Activated naive CD4-positive, alpha-beta T cell treated with anti-CD3 and anti-CD28 coated beads, Interleukin-2, amount 50 U/mL, for 72 hours (primary cell): ENCODE measurements at places on chromosomes 12 and 14. TPM values are rescaled to one million over a fixed set of nuclear protein-coding genes. Genes with fewer than 3 reads are reported as not detected.

The HOXC4 gene
- total RNA-seq: not detected

DNA sequence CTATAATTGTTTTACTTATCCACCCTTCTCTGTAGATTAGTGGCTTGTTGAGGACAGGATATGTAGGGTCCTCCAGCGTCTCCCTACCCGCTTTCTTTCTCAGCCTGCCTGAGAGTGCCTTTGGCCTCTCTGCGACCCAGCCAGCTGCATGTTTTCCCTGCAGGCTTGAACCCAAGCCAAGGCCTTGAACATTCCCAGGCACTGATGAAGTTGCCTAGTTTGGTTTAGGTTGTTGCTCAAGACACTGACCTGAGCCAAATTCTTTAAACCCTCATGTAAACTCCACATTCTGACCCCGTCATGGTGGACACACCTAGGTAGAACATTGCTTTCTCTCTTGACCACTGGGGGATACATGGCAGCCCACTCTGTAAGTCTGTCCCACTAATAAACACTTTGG is 33.4 kb upstream of the TXNRD1 start:
- DNase-seq: no peak

DNA sequence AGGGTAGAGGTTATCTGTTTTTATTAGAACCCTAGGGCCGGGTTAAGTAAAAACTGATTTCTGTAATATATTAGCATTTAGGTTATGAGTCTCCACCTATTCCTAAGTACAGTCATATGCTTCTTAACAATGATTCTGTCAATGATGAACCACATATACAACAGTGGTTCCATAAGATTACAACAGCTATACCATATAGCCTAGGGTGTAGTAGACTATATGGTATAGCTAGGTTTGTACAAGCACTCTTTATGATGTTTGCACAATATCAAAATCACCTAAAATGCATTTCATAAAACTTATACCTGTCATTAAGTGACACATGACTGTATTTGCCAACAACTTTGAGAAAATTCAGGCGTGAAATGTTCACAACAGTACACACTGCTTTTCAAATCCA is 110.6 kb downstream of the RPL10L start:
- DNase-seq: no peak

GRCh38 chr12:23423796-23424195 is 525.7 kb downstream of the SOX5 start:
- DNase-seq: no peak

- DNase-seq: no peak
Observed at GRCh38 chr14:71533390-71533789, 398.8 kb upstream of the RGS6 start.

DNA sequence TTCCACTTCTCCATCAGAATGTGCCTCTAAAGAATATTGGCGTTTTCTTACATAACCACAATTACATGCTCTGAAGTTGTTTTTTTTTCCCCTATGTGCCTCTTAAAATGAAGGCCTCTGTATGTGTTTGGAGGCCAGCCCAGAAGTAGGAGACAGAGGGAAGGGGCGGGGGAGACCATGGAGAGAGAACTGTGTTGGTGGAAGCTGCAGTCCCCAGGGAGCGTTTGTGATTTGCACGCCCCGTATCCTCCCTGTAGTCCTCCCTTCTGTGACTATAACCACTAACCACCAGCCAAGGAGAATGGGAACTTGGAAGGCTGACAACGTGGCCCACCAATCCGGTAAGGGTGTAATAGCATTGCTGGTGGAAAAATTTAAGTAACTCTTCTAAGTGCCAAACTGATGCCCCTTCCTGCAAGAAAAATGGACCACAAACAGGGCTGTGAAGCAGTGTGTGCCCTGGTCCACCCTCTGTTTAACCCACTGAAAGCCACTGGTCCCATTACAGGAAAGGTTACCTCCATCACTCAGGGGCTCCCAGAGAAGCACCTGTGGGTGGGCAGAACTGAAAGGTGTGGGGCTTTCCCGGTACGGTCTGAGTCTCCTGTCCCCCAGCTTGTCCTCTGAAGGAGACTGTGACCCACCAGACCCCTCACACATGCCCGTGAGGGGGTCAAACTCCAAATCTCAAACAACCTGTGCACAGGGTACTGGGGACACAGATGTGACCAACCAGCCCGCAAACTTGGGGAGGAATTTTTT is 36.8 kb downstream of the CCDC88C start:
- no peak for DNase-seq

The RNASE4 gene
- total RNA-seq: 0.60 TPM

The TOMM20L gene
- not detected for total RNA-seq

The DBX2 gene
- total RNA-seq: not detected

- DNase-seq: no peak
Observed at GRCh38 chr14:68986926-68987652, 8.0 kb upstream of the ACTN1 start.

The BATF gene
- 93.6 TPM for total RNA-seq

The EXOC3L4 gene
- not detected for total RNA-seq

GRCh38 chr12:43106355-43106754 is 445.6 kb downstream of the ADAMTS20 start:
- DNase-seq: no peak

DNA sequence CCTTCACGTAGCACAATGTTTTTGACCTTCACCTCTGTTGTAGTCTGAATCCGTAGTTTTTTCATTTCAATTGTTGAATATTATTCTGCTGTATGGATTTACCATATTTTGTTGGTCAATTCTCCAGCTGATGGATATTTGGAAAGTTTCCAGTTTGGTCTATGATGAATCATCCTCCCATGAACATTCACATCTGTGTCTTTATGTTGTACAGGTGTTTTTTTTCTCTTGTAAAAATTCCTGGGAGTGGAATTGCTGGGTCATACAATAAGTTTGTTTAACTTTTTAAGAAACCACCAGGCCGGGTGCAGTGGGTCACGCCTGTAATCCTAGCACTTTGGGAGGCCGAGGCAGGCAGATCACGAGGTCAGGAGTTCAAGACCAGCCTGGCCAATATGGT is 36.7 kb upstream of the GNG2 start:
- DNase-seq: no peak

- DNase-seq: no peak
Observed at GRCh38 chr14:50602035-50602434, 42.1 kb downstream of the ATL1 start.

The LRRC74A gene
- total RNA-seq: not detected

DNA sequence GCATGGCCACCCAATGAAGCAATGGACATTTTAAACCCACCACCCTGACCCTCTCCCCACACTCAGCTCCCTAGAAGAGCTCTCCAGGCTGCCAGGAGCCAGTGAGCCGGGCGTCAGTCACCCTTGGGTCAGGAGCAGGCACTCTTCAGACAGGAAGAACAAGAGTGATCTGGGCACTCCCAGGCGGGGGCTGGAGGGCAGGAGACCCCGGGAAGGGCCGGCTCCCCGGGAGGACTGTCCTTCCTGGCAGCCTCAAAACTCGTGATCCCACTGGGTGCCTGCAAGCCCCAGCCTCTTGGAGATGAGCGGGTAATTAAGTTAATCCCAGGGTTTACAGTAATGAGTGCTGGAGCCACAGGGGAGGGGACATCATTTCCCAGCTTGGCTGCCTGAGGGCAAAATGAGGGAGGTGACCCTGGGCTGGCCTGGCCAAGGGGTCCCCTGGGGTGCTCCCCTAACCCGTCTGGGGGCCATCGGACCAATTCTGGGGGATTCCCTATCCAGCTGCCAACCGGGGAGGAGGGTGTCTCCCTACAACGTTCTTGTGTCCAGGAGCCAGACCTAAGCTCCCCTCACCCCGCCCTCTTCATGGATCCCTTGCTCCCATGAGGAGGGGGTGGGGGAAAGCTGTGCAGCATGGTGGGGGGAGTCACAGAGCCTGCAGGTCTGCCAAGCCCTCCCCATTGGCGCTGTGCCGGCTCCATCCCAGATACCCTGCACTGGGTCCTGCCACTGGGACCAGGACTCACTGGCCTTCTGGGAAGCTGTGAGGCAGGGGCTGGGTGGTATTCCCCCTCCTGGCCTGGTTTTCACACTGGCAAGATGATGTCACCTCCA is 59.2 kb downstream of the CCNK start:
- no peak for DNase-seq

DNA sequence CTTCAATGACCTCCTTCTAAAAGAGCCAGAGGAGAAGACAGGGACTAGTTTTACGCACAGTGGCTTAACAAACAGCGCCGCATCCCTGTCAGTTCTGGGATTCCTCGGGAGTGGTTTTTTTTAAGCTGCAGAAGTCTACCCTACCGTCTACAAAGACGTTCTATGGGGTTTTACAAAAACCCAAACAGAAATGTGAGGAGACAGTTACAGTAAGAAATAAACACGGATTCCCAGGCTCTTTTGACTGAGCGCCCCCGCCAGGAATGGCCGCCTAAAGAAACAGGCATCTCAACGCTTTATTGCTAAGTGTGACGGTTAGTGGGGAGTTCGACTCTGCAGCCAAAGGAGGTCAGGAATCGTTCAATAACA is 484 bp downstream of the ALKBH1 start:
- DNase-seq: no peak

The CLMN gene
- total RNA-seq: 5.8 TPM
